MM.1S (cell line): ENCODE measurements at places on chromosomes 7 and 10.

GRCh38 chr10:88531392-88532052 lies 51.6 kb downstream of the RNLS start:
- H3K27ac ChIP-seq = no peak overlapping the region
- no peaks in the 10 kb centered on the region for H3K4me1 ChIP-seq
- no peak for DNase-seq
- no peak overlapping the region for H3K4me3 ChIP-seq

DNA sequence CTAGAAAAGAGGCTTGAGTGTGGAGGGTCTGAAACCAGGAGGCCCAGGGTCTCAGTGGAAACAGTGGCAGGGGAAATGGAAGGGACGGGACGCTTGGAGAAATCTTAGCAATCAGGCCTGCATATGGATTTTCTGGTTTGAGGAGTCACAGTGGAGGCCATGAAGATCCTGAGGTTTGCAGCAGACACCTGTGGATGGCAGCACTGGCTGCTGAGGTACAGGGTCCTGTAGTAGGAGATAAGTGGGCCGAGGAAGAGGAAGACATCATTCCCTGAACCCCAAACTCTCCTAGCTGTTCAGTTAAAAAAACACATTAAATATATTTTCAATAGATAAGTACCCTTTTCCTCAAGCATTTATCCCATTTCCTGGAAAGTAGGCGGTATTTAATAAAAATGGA lies 208.8 kb upstream of the IGFBP3 start:
- no peak for DNase-seq
- H3K27me3 ChIP-seq = no peaks in the 10 kb centered on the region
- H3K36me3 ChIP-seq = no peaks in the 10 kb centered on the region
- H3K4me3 ChIP-seq = no peak overlapping the region
- no peaks in the 10 kb centered on the region for H3K4me1 ChIP-seq

GRCh38 chr7:91082038-91082437 lies 182.2 kb upstream of the FZD1 start:
- no peak overlapping the region for H3K4me3 ChIP-seq
- no peaks in the 10 kb centered on the region for H3K4me1 ChIP-seq
- H3K27me3 ChIP-seq = no peaks in the 10 kb centered on the region
- no peak for DNase-seq
- H3K27ac ChIP-seq = no peak overlapping the region

GRCh38 chr7:31892099-31892829 lies 177.9 kb downstream of the PDE1C start:
- H3K4me3 ChIP-seq = no peak overlapping the region
- no peaks in the 10 kb centered on the region for H3K4me1 ChIP-seq
- DNase-seq = no peak
- H3K36me3 ChIP-seq = no peaks in the 10 kb centered on the region

DNA sequence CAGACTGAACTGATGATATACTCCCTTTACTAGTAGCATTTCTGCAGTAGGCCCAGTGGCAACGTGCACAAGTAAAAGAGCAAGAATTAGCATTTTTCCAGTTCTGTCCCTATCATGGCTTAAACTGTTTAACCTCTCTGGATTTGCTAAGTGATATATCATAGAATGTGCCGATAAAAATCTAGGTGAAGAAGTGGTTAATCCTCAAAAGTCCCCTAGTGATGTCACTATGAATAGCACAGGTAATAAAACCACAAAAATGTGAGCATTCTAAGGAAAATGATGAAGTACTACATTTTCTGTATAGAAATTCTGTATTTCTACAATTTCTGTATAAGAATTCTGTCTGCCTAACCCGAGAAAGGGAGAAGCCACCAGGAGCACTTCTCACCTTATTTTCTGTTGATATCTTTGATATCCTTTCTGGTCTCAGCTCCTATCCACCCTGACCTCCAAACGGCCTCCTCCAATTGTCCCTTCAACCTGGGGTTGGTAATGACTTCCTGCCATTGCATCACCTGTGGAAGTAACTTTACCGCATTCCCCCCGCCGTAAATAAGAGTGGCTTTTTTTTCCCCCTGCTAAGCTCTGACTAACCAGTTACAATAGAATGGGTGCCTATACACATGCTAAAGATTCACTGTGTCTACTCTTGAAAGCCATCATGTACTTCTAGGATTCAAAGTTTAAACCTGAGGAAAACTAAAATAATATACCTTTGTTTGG lies 155.9 kb upstream of the ASAH2 start:
- no peak overlapping the region for H3K27ac ChIP-seq
- no peaks in the 10 kb centered on the region for H3K36me3 ChIP-seq
- no peaks in the 10 kb centered on the region for H3K27me3 ChIP-seq
- no peak overlapping the region for H3K4me3 ChIP-seq
- H3K4me1 ChIP-seq = no peaks in the 10 kb centered on the region; the same call in 1 of the 2 replicates
- no peak for DNase-seq

GRCh38 chr10:35638101-35638500 lies 4.0 kb downstream of the FZD8 start:
- H3K4me1 ChIP-seq = no peaks in the 10 kb centered on the region
- no peak for DNase-seq
- H3K27me3 ChIP-seq = no peaks in the 10 kb centered on the region
- H3K36me3 ChIP-seq = no peaks in the 10 kb centered on the region
- H3K27ac ChIP-seq = no peak overlapping the region

DNA sequence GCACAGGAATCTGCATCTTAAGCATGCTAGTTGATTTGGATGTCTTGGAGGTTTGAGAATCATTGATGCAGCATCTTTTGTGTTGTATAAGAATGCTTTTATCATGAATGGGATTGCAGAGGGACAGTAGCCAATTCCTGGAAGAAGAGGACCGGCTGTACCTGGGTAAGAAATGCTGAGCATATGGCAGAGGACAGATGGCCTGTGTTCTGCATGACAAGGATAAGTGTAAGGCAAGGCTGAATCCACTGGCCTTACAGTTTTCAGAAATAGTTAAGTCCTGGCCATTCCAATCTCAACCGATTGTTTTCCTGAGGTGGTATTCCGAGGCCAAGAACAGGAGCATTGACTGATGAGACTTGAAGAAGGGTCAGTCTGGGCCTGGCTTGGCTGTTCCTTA lies 24.4 kb upstream of the KBTBD2 start:
- H3K4me1 ChIP-seq = no peaks in the 10 kb centered on the region
- DNase-seq = no peak
- no peaks in the 10 kb centered on the region for H3K27me3 ChIP-seq
- no peaks in the 10 kb centered on the region for H3K36me3 ChIP-seq
- H3K27ac ChIP-seq = no peak overlapping the region

- H3K4me3 ChIP-seq = no peak overlapping the region
- H3K27me3 ChIP-seq = no peaks in the 10 kb centered on the region
- no peak for DNase-seq
- H3K27ac ChIP-seq = no peak overlapping the region
- no peaks in the 10 kb centered on the region for H3K36me3 ChIP-seq
These were observed 120.7 kb downstream of the CXCL12 start for GRCh38 chr10:44264244-44264643.

- H3K27ac ChIP-seq = no peak overlapping the region
- H3K36me3 ChIP-seq = 0 out of 2 replicates have a peak, but pooled peaks cover 12% of the 10 kb centered on the region
- H3K4me1 ChIP-seq = peaks cover 11% of the 10 kb centered on the region; the same call in 1 of the 2 replicates
- DNase-seq = no peak
- H3K27me3 ChIP-seq = no peaks in the 10 kb centered on the region
- H3K4me3 ChIP-seq = no peak overlapping the region
These were observed 39.4 kb downstream of the CHST15 start for GRCh38 chr10:124053971-124054370.

DNA sequence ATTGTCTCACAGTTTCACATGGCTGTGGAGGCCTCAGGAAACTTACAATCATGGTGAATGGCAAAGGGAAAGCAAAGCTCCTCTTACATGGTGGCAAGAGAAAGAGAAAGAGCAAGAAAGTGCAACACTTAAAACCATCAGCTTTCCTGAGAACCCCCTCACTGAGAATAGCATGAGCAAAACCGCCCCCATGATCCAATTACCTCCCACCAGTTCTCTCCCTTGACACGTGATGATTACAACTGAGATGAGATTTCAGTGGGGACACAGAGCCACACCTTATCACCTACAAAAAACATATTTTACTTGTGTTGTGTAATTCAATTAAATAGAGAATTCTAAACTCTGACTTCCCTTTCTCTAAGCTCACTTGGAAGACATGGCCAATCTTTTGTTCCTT lies 80.2 kb downstream of the SEMA3C start:
- DNase-seq = no peak
- peaks cover 25% of the 10 kb centered on the region for H3K4me1 ChIP-seq
- no peaks in the 10 kb centered on the region for H3K27me3 ChIP-seq
- H3K4me3 ChIP-seq = no peak overlapping the region
- no peak overlapping the region for H3K27ac ChIP-seq

GRCh38 chr10:78578929-78579328 lies 489.8 kb upstream of the ZMIZ1 start:
- H3K36me3 ChIP-seq = no peaks in the 10 kb centered on the region
- no peak for DNase-seq
- no peaks in the 10 kb centered on the region for H3K27me3 ChIP-seq

GRCh38 chr10:50369931-50370330 lies 118.6 kb upstream of the ASAH2 start:
- peaks cover 5% of the 10 kb centered on the region for H3K4me1 ChIP-seq
- H3K4me3 ChIP-seq = no peak overlapping the region
- H3K27me3 ChIP-seq = no peaks in the 10 kb centered on the region

GRCh38 chr7:157490465-157490912 lies 153.7 kb downstream of the DNAJB6 start:
- DNase-seq = no peak
- peaks cover 86% of the 10 kb centered on the region for H3K27me3 ChIP-seq
- no peak overlapping the region for H3K27ac ChIP-seq
- H3K4me3 ChIP-seq = no peak overlapping the region
- H3K36me3 ChIP-seq = no peaks in the 10 kb centered on the region

GRCh38 chr7:41029072-41029499 lies 673.8 kb downstream of the INHBA start:
- H3K27me3 ChIP-seq = no peaks in the 10 kb centered on the region
- no peak overlapping the region for H3K27ac ChIP-seq
- H3K4me1 ChIP-seq = no peaks in the 10 kb centered on the region
- no peak overlapping the region for H3K4me3 ChIP-seq
